ENCODE measurements at places on chromosomes 6 and 20. TPM values are rescaled to one million over a fixed set of nuclear protein-coding genes. Genes with fewer than 3 reads are reported as not detected.

Gene TULP4
- polyA plus RNA-seq: 36.8 TPM

Gene TNNC2
- polyA plus RNA-seq: 8.8 TPM

Gene USP49
- polyA plus RNA-seq: 17.7 TPM

Gene CTCFL
- polyA plus RNA-seq: 0.24 TPM

Gene CHRNA4
- 64.2 TPM for polyA plus RNA-seq

Gene SLC17A2
- polyA plus RNA-seq: not detected

Gene SRSF12
- polyA plus RNA-seq: 26.7 TPM

Gene RBPJL
- polyA plus RNA-seq: 0.53 TPM

Gene JAG1
- 31.2 TPM for polyA plus RNA-seq

Gene VSX1
- polyA plus RNA-seq: 0.90 TPM

Gene TRAPPC3L
- 0.45 TPM for polyA plus RNA-seq

Gene ADGRF5
- polyA plus RNA-seq: 8.7 TPM

Gene MOXD1
- polyA plus RNA-seq: 11.4 TPM

Gene NOTCH4
- polyA plus RNA-seq: 23.3 TPM

Gene EFCAB8
- 0.17 TPM for polyA plus RNA-seq

Gene MLN
- 0.48 TPM for polyA plus RNA-seq

Gene KIAA1755
- polyA plus RNA-seq: 45.7 TPM

Gene OR12D3
- polyA plus RNA-seq: not detected

Gene C4A
- polyA plus RNA-seq: 55.8 TPM
